ENCODE measurements at places on chromosomes 2 and 18.
A peak's percentile ranks its signal among the peaks of the same experiment; 100 is the strongest.

GRCh38 chr2:172709566-172710291, 25.9 kb upstream of the RAPGEF4 start:
- no peak for DNase-seq

GRCh38 chr2:39875914-39876267, 96.8 kb upstream of the THUMPD2 start:
- no peak for DNase-seq

GRCh38 chr2:11863513-11864328, 117.3 kb downstream of the LPIN1 start:
- DNase-seq = peak; percentile 85

- DNase-seq = no peak
These were observed 19.8 kb downstream of the CMPK2 start for GRCh38 chr2:6845903-6846302.

- no peak for DNase-seq
These were observed 241.9 kb upstream of the CNTNAP5 start for GRCh38 chr2:123783164-123783563.

DNA sequence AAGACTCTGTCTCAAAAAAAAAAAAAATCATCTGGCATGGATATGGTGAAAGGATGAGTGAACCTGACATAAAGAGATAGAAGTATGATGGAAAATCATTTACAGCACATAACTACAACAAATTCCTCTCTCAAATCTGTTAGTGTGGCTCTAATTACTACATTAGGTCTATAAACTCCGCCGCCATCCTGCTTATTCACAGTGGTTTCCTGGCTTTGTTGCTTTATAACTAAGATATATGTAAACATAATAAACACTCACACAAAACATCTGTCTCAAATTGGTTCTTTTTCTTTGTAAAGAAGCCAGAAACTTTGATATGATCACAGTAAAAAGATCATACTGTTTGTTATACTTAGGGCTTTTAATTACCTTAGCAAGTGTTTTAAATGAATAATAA, 412.6 kb upstream of the FAM98A start:
- DNase-seq = peak; percentile 4
